ENCODE measurements at places on chromosomes 3 and 15. TPM values are rescaled to one million over a fixed set of nuclear protein-coding genes. Genes with fewer than 3 reads are reported as not detected.

- H3K4me1 ChIP-seq = no peaks in the 10 kb centered on the region
- no peaks in the 10 kb centered on the region for H3K27me3 ChIP-seq
- H3K36me3 ChIP-seq = no peaks in the 10 kb centered on the region
- no peak for DNase-seq
These were observed 481.8 kb upstream of the KCNMB2 start for GRCh38 chr3:178054471-178054870.

- peaks cover 5% of the 10 kb centered on the region for H3K27me3 ChIP-seq
- peaks cover 3% of the 10 kb centered on the region for H3K4me1 ChIP-seq
- H3K4me3 ChIP-seq = no peak overlapping the region
- no peak overlapping the region for H3K27ac ChIP-seq
- no peak for DNase-seq
These were observed 50.1 kb downstream of the PCSK6 start for GRCh38 chr15:101439285-101439919.

- H3K27me3 ChIP-seq = no peaks in the 10 kb centered on the region
- no peak for DNase-seq
- no peaks in the 10 kb centered on the region for H3K36me3 ChIP-seq
- H3K4me3 ChIP-seq = no peak overlapping the region
These were observed 289.9 kb upstream of the ATP11B start for GRCh38 chr3:182503401-182503800.

DNA sequence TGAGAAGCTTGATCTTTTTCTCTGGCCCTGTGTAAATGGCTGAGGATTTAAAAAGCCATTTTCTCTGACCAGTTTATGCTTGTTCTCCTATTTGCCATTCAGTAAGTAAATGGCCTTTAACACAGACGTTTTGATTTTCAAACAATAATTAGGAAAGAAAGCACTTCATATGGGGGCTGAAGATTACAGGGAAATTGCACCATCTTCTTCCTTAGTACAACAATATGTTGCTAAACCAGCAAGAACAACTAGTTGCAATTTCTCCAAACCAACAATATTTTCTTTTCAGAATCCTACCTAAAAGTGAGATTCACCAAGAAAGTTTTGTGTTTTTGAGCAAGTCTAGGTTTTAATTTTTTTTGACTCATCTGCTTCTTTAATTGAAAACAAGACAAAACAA, 80.5 kb upstream of the CCNL1 start:
- peaks cover 4% of the 10 kb centered on the region for H3K4me1 ChIP-seq
- no peak for DNase-seq
- H3K4me3 ChIP-seq = no peak overlapping the region
- H3K27ac ChIP-seq = no peak overlapping the region
- H3K36me3 ChIP-seq = no peaks in the 10 kb centered on the region
- no peaks in the 10 kb centered on the region for H3K27me3 ChIP-seq

DNA sequence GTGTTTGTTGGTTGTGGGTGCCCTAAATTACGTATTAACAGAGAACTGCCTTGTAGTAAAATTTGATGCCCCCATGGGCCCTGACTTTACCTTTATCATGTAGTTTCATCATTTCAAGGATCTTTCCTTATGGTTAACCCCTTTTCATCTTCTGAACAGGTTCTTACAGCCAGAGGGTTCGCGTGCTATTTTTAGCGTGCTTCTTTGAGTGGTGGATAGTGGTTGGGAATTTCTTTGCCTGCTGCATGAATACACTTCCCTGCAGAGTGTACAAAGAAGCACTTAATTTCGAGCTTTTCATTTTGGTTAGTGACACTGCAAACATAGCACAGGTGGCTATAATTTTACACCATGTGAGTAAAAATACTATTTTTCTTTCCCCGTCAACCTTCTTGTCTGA, 231.8 kb downstream of the ROBO2 start:
- no peak overlapping the region for H3K4me3 ChIP-seq
- no peak for DNase-seq
- no peaks in the 10 kb centered on the region for H3K4me1 ChIP-seq

GRCh38 chr3:46356276-46356675, 2.4 kb downstream of the CCR2 start:
- peak overlapping the region; percentile 85 for H3K4me3 ChIP-seq
- H3K36me3 ChIP-seq = peaks cover 74% of the 10 kb centered on the region
- H3K27me3 ChIP-seq = peaks cover 2% of the 10 kb centered on the region
- no peak for DNase-seq
- peaks cover 94% of the 10 kb centered on the region for H3K4me1 ChIP-seq
- H3K27ac ChIP-seq = peak overlapping the region; percentile 91

DNA sequence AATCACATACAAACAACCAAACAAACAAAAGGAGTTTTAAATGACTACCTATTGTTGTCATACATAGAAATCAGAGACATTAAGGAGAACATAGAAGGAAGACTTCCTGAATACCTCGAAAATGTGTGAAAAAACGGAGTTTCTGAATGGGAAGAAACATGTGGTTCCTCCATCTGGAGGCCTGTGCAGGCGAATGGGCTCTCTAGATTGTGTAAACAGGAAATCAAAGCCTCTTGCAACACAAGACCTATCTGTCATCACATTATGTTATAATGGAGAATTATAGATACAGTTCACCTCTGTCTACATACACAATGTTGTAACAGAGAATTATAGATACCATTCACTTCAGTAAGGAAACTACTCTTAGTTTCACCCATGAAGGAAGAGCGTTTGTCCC, 44.1 kb downstream of the RUBCN start:
- no peaks in the 10 kb centered on the region for H3K27me3 ChIP-seq
- H3K36me3 ChIP-seq = peaks cover 58% of the 10 kb centered on the region
- H3K4me1 ChIP-seq = no peaks in the 10 kb centered on the region
- peak overlapping the region; percentile 7 for H3K27ac ChIP-seq
- no peak overlapping the region for H3K4me3 ChIP-seq
- no peak for DNase-seq

DNA sequence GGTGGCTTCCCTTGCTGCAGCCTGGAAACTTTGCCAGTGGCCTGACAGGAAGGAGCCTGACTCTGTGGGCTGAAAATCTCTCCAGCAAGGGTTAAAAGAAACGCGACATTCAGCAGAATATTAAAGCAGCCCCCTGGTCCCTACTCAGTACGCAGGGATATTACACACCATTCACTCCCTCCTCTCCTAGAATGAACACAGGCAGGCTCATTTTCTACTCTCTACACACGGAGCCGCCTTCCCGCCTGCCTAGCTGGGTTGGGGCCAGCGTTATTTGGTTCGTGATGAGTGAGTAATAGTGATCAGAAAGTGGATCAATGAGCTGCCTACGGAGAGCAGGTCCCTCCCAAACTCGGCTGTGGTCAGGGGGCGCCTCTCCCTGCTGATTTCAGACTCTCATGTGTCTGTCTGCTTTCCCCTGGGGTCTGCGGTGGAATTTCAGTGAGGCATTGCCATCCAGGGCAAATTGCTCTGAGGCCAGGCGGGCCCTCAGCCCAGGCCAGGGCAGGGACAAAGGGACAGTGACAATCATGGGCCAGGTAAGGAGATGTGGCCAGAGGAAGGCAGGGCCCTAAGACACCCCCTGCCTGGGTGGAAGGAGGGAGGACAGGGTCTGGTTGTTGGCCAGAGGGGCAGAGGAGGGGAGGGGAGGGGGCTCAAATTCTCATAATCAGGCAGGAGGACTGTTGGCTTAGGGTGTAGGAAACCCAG, 2.8 kb downstream of the EPHB1 start:
- peaks cover 53% of the 10 kb centered on the region for H3K27me3 ChIP-seq
- no peaks in the 10 kb centered on the region for H3K36me3 ChIP-seq
- peaks cover 37% of the 10 kb centered on the region for H3K4me1 ChIP-seq
- no peak overlapping the region for H3K27ac ChIP-seq
- H3K4me3 ChIP-seq = no peak overlapping the region
- DNase-seq = no peak

DNA sequence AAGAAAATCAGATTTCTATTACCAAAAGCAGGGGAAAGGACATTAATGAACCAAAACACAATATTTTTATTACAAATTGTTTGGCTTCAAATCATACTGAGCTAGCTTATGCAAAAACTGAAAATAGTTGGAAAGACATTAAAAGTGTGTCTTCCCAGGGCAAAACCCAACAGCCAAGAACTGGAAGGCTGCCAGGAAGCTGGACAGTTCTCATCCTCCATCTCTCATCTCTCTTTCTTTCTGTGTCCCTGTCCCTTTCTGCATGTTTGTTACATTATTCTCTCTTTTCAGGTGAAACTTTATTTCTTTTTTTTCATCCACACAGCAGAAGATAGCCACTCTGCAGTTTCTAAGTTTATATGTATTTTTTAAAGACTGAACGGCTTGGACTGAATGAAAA, 41.1 kb upstream of the SNTN start:
- H3K4me1 ChIP-seq = no peaks in the 10 kb centered on the region
- DNase-seq = no peak
- H3K27ac ChIP-seq = no peak overlapping the region
- no peaks in the 10 kb centered on the region for H3K27me3 ChIP-seq
- no peaks in the 10 kb centered on the region for H3K36me3 ChIP-seq

DNA sequence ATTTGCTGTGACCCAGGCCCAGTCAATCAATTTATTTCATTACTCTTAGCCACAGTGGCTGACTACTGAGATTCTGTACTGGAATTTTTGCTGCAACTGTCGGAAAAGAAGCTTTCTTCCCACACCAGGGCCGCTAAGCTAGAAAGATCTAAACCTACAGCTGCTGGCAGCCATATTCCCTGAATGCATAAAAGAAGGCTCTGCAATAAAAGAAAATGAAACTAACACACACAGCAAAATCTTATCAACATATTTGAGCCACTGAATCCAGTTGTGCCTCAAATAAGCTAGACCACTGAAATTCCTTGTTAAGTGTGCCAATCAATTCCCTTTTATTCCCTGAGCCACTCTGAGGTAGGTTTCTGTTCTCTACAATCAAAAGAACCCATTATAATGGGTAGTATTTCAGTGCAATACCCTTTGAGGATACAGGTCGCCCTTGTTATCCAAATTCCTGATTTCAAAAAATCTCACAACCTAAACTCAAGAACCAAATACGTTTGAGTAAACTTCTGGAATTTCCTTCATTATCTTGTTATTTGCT, 60.3 kb downstream of the MYO9A start:
- no peaks in the 10 kb centered on the region for H3K36me3 ChIP-seq
- H3K27me3 ChIP-seq = no peaks in the 10 kb centered on the region
- DNase-seq = no peak
- H3K4me3 ChIP-seq = no peak overlapping the region
- H3K27ac ChIP-seq = no peak overlapping the region

- peaks cover 6% of the 10 kb centered on the region for H3K4me1 ChIP-seq
- no peaks in the 10 kb centered on the region for H3K27me3 ChIP-seq
- H3K4me3 ChIP-seq = no peak overlapping the region
- no peak overlapping the region for H3K27ac ChIP-seq
- H3K36me3 ChIP-seq = peaks cover 10% of the 10 kb centered on the region
- DNase-seq = peak; percentile 28
These were observed 16.6 kb downstream of the SLC4A7 start for GRCh38 chr3:27467545-27467944.

DNA sequence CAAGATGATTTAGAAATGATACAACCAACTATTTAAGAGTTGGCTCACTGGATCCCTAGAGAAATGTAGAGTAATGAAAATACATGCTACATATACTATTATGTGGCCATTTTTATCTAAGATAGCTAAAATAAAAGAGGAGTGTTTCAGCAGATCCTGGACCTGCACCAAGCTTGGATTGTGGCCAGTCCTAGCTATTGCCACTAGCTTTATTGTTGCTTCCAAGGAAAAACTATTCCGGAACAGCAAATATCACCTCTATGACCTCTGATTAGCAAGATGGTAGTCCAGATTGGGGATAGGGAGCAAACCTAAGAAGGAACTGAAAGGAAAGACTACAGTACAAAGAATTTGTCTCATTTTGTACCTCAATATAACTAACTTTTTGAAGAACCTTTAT, 63.7 kb upstream of the NDN start:
- H3K4me1 ChIP-seq = no peaks in the 10 kb centered on the region
- H3K36me3 ChIP-seq = no peaks in the 10 kb centered on the region
- no peaks in the 10 kb centered on the region for H3K27me3 ChIP-seq
- no peak overlapping the region for H3K4me3 ChIP-seq
- H3K27ac ChIP-seq = no peak overlapping the region
- no peak for DNase-seq

DNA sequence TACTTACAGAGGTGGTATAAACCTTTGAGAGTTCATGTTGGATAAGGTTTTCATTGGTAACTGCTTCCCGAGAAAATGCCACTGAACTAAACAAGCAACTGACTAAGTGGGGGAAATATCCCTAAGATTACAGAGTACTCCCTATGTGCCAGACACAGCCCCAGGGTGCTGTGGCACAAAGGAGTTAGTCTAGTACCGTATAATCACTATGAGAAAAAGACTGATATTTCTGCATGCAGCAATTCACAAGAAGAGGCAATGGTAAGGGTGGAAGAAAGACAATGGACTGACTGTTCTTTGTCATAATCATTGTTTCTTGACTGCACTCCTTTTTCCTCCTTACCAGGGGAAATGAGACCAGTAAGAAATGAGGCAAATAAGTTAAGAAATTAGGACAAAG, 20.0 kb upstream of the SLC25A26 start:
- no peak overlapping the region for H3K27ac ChIP-seq
- H3K27me3 ChIP-seq = peaks cover 8% of the 10 kb centered on the region
- no peaks in the 10 kb centered on the region for H3K4me1 ChIP-seq
- no peak overlapping the region for H3K4me3 ChIP-seq

Gene NUSAP1
- total RNA-seq = 287 TPM

Gene SEMA3B
- 0.84 TPM for total RNA-seq

Gene IQCF5
- not detected for total RNA-seq

Gene PLA2G4D
- total RNA-seq = not detected

Gene CX3CR1
- total RNA-seq = 0.42 TPM

Gene C3orf18
- 61.6 TPM for total RNA-seq

Gene MELTF
- 8.2 TPM for total RNA-seq

All from activated CD8-positive, alpha-beta T cell treated with anti-CD3 and anti-CD28 coated beads, Interleukin-2, amount 10 ng/mL, durations not matched to agents 7 days and 5 days (primary cell).